ENCODE measurements at places on chromosomes 5 and 9.
A peak's percentile ranks its signal among the peaks of the same experiment; 100 is the strongest.

DNA sequence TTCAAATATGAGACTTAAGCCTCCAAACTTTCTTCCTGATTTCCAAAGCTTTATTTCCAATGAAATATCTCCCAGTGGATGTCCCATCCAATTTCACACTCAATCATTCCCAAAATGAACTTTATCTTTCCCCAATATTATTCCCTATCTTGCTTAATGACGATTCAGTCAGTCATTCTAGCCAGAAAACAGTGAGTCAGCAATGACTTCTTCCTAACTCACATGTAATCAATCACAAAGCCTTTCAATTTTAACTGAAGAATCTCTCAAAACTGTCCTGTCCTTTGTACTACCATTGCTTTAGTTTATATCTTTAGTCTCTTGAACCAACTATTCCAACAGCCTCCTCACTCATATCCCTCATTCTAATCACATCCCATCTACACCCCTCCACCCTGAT, 34.9 kb downstream of the NSA2 start:
- H3K27me3 ChIP-seq, result no peaks in the 10 kb centered on the region
- H3K27ac ChIP-seq, result no peak overlapping the region
- no peaks in the 10 kb centered on the region for H3K4me1 ChIP-seq
- no peak for DNase-seq
- H3K4me3 ChIP-seq, result no peak overlapping the region

DNA sequence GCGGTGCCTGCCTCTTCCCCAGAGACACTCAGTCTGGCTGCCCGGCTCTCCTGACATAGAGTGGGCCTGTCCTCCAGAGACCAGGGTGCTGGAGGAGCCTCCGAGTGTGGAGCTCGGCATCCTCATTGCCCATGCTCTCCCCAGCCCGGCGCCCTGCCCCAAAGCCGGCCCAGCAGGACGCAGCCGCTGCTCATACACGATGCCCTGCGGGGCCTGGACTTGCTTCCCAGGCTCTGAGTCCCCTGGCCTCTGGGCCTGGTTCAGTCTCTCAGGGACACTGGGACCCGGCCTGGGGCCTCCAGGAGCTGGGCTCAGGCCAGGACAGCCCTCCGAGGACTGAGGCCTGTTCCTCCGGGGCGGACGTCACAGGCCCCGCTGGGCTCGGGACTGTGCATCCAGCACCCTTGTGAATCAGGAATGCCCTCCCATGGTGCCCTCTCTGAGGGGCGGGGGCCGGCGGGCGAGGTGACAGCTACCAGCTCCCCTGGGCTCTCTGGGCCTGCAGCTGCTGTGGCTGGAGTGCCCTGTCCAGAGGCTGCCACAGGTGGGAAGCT, 23.2 kb downstream of the TPPP start:
- H3K27me3 ChIP-seq, result no peaks in the 10 kb centered on the region
- no peak overlapping the region for H3K4me3 ChIP-seq
- H3K27ac ChIP-seq, result no peak overlapping the region
- H3K4me1 ChIP-seq, result peaks cover 11% of the 10 kb centered on the region
- H3K36me3 ChIP-seq, result no peaks in the 10 kb centered on the region

DNA sequence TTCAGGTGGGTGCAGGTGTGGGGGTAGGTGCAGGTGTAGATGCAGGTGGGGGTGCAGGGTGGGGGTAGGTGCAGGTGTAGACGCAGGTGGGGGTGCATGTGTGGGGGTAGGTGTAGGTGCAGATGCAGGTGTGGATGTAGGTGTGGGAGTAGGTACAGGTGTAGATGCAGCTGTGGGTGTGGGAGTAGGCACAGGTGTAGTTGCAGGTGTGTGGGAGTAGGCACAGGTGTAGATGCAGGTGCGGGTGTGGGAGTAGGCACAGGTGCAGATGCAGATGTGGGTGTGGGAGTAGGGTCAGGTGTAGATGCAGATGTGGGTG, 94.6 kb downstream of the PHF2 start:
- no peaks in the 10 kb centered on the region for H3K4me1 ChIP-seq
- no peaks in the 10 kb centered on the region for H3K27me3 ChIP-seq
- DNase-seq, result no peak
- H3K27ac ChIP-seq, result no peak overlapping the region
- H3K36me3 ChIP-seq, result no peaks in the 10 kb centered on the region

DNA sequence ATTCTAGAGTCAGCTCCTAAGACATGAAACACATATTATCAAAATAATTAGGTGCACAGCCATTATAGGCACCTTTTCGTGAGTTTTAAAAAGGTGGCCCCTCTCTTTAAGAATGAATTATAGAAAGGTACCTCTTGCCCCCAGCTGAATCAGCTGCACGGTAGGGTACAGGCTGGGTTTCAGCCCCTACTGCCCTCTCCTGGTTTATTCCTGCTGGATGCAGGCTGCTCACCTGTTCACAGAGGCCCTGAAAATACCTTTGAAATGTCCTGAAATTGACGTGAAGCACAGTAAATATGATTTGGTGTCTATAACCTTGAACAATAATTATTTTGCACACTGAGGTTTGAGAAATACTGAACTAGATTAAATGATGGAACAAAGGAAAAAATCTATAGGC, 504.8 kb upstream of the SGCD start:
- no peaks in the 10 kb centered on the region for H3K27me3 ChIP-seq
- no peaks in the 10 kb centered on the region for H3K4me1 ChIP-seq
- no peak overlapping the region for H3K27ac ChIP-seq
- DNase-seq, result no peak

- no peak for DNase-seq
- H3K36me3 ChIP-seq, result no peaks in the 10 kb centered on the region
- H3K4me1 ChIP-seq, result peaks cover 8% of the 10 kb centered on the region
- no peak overlapping the region for H3K4me3 ChIP-seq
- no peak overlapping the region for H3K27ac ChIP-seq
Measured at GRCh38 chr5:6730407-6730806, 17.2 kb downstream of the TENT4A start.

DNA sequence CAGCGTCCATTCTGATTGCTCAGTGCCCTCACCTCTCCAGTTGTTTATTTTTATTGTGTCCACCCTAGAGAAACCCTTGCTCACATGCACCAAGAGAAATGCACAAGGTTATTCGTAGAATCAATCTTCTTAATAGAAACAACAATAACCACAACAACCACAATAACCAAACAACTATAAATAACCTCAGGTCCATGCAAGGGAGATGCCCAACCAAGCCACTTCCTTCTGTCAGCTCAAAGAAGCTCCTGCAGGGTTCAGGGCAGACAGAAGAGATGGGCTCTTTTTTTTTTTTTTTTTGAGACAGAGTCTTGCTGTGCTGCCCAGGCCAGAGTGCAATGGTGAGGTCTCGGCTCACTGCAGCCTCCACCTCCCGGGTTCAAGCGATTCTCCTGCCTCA, 14.9 kb upstream of the TCOF1 start:
- H3K36me3 ChIP-seq, result no peaks in the 10 kb centered on the region
- H3K27me3 ChIP-seq, result no peaks in the 10 kb centered on the region
- H3K4me3 ChIP-seq, result no peak overlapping the region
- no peaks in the 10 kb centered on the region for H3K4me1 ChIP-seq
- H3K27ac ChIP-seq, result no peak overlapping the region
- DNase-seq, result no peak

DNA sequence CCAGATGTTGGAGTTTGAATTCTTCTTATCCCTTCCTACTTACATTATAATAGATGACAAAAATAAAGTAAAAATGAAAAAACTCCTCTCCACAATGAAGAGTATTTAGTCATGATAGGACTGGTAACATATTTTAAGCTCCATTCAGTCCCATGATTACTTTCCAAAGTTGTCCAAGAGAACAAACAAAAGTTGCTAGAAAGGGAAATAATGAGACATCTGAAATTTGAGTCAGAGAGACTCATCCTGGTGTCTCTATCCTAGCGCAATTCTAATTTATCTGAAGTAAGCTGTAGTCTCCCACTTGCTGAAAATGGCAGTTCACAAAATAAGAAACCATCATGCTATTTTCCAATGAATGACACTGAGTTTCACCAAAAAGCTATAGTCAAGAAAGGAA, 152.2 kb downstream of the BNC2 start:
- H3K27me3 ChIP-seq, result no peaks in the 10 kb centered on the region
- no peak overlapping the region for H3K27ac ChIP-seq
- no peaks in the 10 kb centered on the region for H3K36me3 ChIP-seq
- H3K4me1 ChIP-seq, result no peaks in the 10 kb centered on the region
- no peak for DNase-seq

- H3K27ac ChIP-seq, result no peak overlapping the region
- no peak for DNase-seq
- H3K4me1 ChIP-seq, result no peaks in the 10 kb centered on the region
- no peaks in the 10 kb centered on the region for H3K27me3 ChIP-seq
Measured at GRCh38 chr5:103177543-103177942, 57.4 kb downstream of the PPIP5K2 start.

DNA sequence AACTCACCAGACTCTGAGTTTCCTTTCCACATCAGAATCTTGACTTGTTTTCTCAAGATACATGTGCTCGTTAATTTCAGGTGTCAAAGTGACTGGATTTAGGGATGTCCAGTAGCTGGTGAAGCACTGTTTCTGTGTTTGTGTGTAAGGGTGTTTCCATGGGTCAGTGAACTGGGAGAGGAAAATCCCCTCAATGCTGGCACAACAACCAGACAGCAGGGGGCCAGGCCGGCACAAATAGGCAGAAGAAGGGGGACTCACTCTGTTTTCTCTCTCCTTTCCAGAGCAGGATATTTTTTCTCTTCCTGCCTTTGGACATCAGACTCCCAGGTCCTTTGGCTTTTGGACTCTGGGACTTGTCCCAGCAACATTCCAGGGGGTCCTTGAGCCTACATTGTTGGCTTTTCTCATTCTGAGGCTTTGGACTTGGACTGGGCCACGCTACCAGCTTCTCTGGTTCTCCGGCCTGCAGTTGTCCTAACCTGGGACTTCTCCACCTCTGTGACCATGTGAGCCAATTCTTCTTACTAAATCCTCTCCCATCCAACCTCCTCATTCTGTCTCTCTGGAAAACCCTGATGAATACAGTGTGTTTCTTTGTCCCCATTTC, 144.0 kb downstream of the CAAP1 start:
- no peaks in the 10 kb centered on the region for H3K4me1 ChIP-seq
- H3K27me3 ChIP-seq, result no peaks in the 10 kb centered on the region
- H3K27ac ChIP-seq, result no peak overlapping the region
- DNase-seq, result no peak
- no peak overlapping the region for H3K4me3 ChIP-seq
- no peaks in the 10 kb centered on the region for H3K36me3 ChIP-seq

DNA sequence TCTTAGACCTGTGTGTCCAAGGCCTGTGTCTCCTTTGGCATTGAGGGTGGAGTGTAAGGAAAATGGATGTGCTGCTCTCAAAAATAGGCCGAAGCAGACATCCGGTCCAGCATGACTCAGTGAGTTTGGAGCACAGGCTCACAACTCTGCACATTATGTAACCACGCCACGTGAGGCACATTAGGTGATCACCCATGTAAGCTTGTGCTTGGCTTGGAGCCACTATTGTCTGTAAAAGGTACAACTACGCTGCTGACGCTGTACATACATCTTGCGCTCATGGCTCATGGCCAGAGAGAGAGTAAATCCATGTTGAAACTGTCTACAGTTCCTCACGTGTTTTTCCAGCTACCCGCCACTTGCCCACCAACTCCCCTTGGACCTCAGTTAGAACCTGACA, 177.5 kb downstream of the PDE4D start:
- H3K36me3 ChIP-seq, result no peaks in the 10 kb centered on the region
- no peak overlapping the region for H3K27ac ChIP-seq
- no peaks in the 10 kb centered on the region for H3K4me1 ChIP-seq
- no peak for DNase-seq

GRCh38 chr5:10668697-10669096, 92.3 kb downstream of the DAP start:
- H3K4me1 ChIP-seq, result peaks cover 9% of the 10 kb centered on the region
- DNase-seq, result no peak
- no peaks in the 10 kb centered on the region for H3K36me3 ChIP-seq
- H3K27me3 ChIP-seq, result no peaks in the 10 kb centered on the region
- no peak overlapping the region for H3K4me3 ChIP-seq
- no peak overlapping the region for H3K27ac ChIP-seq

DNA sequence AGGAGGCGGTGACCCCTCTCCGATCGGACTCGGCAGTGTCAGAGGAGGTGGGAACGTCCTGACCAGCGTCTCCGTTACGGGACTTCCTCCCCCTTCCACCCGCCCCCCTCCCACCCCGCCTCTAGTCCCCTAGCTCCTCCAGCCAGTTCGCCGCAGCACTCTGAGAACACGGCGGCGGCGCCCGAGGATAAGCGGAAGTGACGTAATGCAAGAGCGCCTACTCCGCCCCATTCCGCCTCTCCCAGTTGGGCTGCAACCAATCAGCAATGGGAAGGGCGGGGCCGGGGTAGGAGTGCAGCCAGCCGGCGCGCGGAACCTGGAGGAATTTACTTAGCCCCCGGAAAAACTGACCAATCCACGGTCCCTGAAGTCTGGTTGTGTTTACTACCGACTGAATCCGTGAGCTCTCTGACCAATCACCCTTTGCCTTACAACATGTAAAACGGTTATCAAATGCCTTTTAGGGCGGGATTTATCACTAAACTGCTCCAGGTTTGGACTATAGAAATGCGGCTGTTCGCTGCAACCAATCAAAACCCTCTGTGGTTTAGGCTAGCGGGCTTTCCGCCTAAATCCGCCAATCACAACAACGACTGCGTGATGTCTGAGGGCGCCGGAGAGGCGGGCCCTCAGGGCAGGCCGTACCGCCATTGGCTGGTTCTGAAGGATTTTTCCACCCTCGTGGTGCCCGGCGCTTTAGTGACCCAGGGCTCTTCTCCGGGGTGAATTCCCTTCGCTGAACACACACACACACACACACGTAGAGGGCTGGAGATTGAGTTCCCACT, at the start of gene ZBTB5:
ZBTB5 (minus strand) TSS at position 202 of the 788 bp plus-strand sequence. CDS start 22,899 bp downstream, outside the sequence.
- no peaks in the 10 kb centered on the region for H3K27me3 ChIP-seq
- DNase-seq, result peak; percentile 98
- peak within 1 kb of the TSS; percentile 90 for H3K27ac ChIP-seq
- no peaks in the 10 kb centered on the region for H3K36me3 ChIP-seq
- H3K4me1 ChIP-seq, result peaks cover 18% of the 10 kb centered on the region
- peak within 1 kb of the TSS; percentile 67 for H3K4me3 ChIP-seq

GRCh38 chr5:10073441-10074104, 176.1 kb downstream of the ATPSCKMT start:
- H3K27ac ChIP-seq, result no peak overlapping the region
- DNase-seq, result no peak
- H3K4me1 ChIP-seq, result no peaks in the 10 kb centered on the region
- H3K4me3 ChIP-seq, result no peak overlapping the region

- peaks cover 12% of the 10 kb centered on the region for H3K27me3 ChIP-seq
- no peak overlapping the region for H3K27ac ChIP-seq
- no peaks in the 10 kb centered on the region for H3K4me1 ChIP-seq
- no peak for DNase-seq
Measured at GRCh38 chr5:73304381-73304780, 131.4 kb downstream of the TMEM174 start.

- no peaks in the 10 kb centered on the region for H3K4me1 ChIP-seq
Measured at GRCh38 chr5:118008779-118009178, 979.6 kb downstream of the DTWD2 start.

DNA sequence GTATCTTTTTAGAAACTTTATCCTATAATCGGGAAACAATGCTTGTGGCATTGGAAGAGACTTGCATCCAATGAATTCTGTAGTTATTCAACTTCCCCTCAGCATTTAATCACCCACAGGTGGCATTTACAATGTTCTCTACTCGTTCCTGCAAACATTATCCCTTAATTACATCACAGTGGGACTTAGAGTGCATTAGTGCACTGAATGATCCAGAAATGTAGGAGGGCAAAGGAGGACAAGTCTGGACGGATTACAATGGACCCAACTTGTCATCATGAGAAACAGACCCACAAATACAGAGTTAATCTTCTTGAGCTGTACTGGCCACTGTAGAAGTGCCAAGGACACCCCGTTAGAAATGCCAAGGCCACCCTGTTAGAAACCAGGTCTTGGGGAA, 129.1 kb downstream of the DOCK8 start:
- H3K27me3 ChIP-seq, result no peaks in the 10 kb centered on the region
- no peak overlapping the region for H3K4me3 ChIP-seq
- no peaks in the 10 kb centered on the region for H3K4me1 ChIP-seq
- no peak for DNase-seq
- H3K27ac ChIP-seq, result no peak overlapping the region
- H3K36me3 ChIP-seq, result no peaks in the 10 kb centered on the region
